ENCODE measurements at places on chromosomes 2 and 18.

- DNase-seq, result no peak
These were observed 35.4 kb downstream of the CCNT2 start for GRCh38 chr2:134954065-134954464.

- no peak for DNase-seq
These were observed 45.9 kb upstream of the SPOPL start for GRCh38 chr2:138455691-138456090.

- no peak for DNase-seq
These were observed 57.8 kb upstream of the OTOF start for GRCh38 chr2:26535663-26536275.

DNA sequence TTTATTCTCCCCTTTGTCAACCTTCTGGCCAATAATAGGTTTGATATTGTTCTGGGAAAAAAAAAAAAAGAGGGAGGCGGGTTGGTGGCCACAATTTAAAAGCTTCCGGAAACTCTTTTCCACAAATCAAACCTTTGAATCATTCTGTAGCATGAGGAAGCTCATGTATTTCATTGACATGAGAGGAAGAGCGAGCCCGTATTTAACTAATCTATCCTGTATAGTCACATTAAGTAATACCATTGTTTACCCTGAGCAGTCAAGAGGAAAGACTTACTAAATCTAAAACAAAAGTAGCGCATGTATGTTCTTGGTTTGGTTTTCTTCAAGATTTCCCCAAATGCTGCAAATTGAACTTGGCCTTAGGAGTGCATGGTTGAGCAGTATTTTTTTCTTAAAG, 120.1 kb downstream of the NCKAP5 start:
- DNase-seq, result no peak

DNA sequence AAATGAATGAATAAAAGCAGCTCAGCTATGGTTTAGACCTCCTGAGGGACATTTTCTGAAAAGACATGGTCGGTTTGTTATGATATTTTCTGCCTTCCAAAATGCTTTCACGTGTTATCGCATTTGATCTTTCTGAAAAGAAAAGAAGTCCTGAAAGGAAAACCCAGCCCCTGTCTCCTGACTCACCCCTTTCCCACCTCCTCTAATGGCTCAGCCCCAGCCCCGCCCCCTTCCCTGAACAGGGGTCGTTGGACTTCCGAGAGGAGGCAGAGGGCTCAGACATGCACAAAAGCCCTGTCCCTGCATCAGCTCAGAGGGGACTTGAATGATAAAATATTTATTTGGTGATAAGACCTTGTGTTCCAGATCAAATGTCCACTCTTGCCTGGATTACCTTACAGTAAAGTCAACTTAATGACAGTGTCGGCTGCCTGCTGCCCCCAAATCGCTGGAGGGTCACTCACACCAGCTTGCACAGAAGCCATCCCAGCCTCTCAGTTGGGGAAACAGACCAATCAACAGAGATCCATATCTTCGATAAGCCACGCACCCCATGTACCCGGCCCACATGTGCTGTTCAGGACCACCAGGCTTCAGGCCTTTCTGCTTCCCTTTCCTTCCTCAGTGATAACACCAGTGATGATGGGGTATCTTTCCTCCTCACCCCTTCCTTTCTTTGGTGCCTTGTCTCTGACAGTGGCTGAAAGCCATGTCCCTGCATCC, 69.6 kb downstream of the CLHC1 start:
- DNase-seq, result no peak

GRCh38 chr2:62187246-62187645, 8.7 kb upstream of the B3GNT2 start:
- no peak for DNase-seq

DNA sequence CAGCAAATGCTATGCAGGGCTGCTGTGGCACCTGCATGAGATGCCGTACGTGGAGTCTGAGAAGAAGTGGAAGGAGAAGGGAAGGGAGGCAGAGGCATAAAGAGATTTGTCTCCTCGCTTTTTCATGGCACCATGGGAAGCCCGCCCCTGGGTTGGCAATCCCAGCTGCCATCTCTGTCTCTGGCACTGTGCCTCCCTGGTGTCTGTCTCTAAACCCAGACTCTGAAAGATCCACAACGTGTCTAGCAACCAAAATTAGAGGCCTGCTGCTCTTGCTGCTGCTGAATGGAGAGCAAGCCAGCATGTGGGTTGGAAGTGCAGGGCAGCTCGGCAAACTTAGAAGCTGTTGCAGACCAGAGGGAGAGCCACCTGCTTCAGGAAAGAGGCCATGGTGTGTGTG, 53.1 kb downstream of the INO80C start:
- no peak for DNase-seq

DNA sequence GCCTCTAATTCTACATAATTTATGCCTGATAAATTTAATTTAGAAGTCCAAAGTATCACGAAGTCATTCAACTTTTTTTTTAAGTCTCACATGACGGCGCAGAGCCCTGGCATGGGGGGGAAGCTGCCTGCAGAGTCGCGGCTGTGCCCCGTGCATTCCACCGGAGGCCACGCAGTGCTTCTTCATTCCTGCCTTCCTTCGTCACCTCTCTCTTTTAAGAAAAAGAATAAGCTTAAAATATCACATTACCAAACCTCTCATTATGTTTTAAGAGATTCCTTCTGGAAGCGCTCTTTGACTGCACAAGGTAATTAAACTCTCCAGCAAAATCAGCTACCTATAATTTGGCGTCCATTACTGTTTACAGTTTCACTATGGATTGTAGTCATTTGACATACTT, 20.3 kb upstream of the KIDINS220 start:
- DNase-seq, result no peak

DNA sequence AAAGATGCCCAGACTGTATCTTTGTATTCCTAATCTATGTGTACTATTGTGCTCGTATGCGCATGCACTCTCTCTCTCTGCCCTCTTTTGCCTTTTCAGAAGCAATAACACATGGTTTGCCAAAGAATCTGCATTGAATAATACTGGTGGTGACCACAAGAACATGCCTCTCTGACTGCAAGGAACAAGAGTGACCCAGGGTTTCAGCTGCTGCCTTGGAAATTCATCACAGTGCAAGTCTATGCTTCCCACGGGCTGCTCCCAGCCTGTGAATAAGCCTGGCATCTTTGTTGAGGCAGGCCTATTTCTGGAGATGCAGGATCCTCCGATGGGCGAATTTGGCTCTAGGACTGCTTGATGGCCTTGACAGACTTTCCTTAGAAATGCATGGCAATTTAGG, 689.4 kb upstream of the FANCL start:
- DNase-seq, result no peak

- no peak for DNase-seq
These were observed 66.1 kb upstream of the MBOAT2 start for GRCh38 chr2:9069543-9069942.

DNA sequence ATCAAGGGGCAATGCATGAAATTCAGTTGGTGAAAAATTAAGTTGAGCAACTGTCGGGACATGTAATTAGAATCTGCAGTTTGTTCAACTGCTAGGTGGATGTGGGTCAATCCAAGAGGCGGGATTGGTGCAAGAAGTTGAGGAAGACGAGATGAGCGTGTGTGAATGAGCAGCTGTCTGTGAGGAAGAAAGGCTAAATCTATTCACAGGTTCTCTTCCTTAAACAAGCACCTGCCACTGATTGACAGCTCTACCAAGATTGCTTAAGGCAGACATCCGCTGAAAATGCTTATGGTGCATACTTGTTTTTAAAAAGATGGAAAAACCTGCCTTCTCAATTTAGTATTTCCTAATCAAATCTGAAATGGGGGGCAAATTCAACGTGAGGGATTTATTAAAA, 323.4 kb upstream of the THUMPD2 start:
- DNase-seq, result no peak

GRCh38 chr2:96830044-96830562, 13.7 kb downstream of the ANKRD23 start:
- no peak for DNase-seq

DNA sequence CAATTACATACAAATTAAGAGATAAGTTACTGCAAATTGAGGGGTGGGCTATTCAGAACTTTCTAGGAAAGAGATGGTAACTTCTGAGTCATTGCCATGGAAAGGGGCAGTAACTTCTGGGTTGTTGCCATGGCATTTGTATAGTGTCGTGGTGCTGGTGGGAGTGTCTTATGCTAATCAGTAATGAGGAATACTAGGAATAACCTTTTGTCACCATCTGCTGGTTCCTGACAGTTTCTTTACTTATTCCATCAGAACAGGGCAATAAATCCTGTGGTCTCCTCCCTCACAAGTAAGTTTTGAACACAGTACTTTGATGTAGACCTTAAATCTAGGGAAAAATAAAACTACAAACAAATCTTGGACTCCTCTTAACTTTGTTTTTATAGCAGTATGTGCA, 435.4 kb downstream of the BCL11A start:
- DNase-seq, result no peak

GRCh38 chr2:147222506-147222905, 622.3 kb upstream of the ACVR2A start:
- no peak for DNase-seq

DNA sequence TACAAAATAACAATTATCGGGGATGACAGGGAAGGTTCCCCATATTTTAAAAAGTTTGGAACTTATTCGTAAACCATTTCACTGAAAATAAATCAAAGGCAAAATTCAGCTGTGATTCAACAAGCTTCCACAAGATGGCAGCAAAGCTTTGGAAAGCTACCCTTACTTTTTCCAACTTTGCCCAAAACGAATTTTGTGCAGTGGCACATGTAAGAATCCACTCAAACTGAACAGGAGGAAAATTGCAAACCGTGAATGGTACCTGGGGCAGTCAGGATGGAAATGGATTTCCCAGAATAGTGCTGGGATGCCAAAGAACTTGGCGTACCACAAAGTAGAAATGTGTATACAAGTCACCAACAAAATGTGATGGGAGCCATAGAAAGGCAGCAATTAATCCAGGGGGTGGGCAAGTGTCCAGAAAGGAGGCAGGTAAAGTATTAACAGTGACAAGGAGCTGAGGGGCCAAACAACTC, 10.7 kb downstream of the RPL31 start:
- no peak for DNase-seq

DNA sequence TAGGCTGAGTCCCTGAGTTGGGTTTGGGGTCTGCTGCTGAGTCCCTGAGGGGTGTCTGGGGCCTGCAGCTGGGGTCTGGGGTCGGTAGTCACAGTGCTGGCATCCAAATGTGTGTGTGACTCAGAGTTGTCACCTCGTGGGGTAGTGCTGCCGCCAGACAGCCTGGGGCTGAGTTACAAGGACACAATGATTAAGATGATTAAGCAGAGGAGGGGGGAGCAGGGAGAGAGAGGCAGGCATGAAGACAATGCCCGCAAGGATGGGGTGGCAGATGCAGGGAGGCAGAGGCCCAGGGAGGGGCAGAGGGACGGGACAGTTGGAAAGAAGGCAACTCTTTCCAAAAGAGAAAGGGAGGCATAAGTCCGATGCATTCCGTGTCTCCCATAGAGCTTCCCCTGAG, 120.2 kb downstream of the CELF4 start:
- DNase-seq, result no peak

DNA sequence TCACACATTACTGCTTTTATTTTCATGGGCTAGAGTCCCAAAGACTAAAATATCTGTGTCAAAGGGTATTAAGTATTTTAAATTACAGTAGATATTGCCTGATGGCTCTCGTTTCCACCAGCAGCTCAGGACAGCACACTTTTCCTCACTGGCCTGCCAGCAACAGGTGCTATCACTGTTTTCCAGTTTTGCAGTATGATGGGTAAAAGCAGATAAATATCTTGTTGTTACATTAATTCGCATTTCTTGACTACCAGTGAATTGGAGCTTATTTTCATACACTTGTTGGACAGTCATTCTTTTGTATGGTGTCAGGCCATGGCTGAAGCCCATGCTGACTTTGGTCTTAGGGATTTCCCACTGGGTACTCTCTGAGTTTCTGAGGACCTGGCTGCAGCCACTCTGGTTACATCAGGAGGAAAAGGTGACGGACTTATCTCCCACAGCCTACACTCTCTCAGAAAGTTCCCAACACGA, 4.8 kb downstream of the APOB start:
- DNase-seq, result no peak

DNA sequence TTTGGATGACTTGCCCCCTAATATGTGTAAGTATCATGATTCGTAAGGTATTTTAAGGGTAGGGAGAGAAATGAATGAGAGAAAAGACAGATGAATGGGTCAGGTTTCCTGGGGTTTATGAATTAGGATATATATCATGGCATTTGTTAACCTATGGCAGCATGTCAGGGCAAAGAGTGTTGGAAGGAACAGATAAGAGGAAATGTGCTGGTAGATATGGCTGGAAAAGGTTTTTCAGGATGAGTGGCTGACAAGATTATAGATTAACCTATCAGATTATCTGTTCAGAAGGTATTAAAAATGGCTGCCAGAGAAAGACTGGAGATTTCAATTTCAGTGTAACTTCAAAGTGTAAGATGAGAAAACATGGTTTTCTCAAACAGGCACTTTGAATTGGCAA, 67.8 kb downstream of the SRBD1 start:
- DNase-seq, result no peak

GRCh38 chr2:121211251-121211650, 73.8 kb downstream of the TFCP2L1 start:
- no peak for DNase-seq

- DNase-seq, result no peak
These were observed 3.5 kb upstream of the RHOB start for GRCh38 chr2:20443276-20443920.

- DNase-seq, result no peak
These were observed 3.9 kb upstream of the TNS1 start for GRCh38 chr2:218006741-218007140.
